ENCODE measurements at places on chromosomes 6 and 20.

DNA sequence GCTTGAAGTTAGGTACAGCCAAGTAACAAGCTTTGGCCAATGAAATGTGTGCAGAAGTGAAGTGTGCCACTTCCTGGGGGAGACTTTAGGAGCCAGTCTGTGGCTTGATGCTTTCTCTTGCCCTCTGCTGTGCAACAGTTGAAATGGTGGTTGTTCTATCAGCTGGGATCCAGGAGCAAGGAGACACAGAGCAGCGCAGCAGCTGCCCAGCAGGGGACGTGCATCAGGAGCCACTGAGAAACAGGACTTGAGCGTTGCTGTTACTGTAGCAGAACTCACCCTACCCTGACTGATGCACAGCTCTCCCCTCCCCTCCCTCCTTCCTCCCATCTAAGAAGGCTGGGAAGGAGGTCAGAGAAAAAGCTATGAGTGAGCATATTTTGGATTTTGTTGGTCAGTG lies 18.9 kb upstream of the CCN5 start:
- DNase-seq, result no peak

DNA sequence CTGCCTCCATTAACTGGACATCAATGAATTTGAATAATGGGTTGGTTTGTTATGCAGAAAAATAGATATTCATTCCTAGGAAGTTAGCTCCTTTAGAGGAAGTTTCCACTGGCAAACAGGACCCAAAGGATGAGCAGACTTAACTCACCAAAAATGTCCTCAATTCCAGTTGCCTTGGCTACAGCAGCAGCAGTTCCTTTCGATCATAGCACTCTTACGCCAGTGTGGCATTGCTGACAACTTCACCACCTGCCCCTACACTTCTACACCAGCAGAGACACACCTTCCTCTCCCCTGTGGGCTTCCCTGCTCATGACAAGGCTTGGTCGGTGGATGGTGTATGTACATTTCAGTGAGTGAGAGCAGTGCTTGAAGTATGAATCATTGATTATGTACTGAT lies 532.8 kb downstream of the QKI start:
- DNase-seq, result no peak

GRCh38 chr20:39810309-39810708 lies 848.2 kb downstream of the DHX35 start:
- no peak for DNase-seq

GRCh38 chr6:35017411-35018181 lies 123.5 kb downstream of the TCP11 start:
- DNase-seq, result no peak

DNA sequence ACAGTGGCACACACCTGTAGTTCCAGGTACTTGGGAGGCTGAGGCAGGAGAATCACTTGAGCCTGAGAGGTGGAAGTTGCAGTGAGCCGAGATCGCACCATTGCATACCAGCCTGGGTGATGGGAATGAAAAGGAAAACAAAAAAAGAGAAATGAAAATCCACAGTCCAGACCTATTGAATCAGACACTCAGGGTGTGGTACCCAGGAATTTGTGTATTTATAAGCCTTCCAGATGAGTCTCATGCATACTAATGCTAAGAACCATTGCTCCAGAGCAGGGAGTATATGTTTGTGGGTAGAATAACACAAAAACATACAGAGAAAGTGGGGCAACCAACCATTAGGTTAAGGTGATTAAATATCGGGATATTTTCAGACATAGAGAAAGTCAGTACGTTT lies 36.1 kb upstream of the PLCB4 start:
- DNase-seq, result no peak

DNA sequence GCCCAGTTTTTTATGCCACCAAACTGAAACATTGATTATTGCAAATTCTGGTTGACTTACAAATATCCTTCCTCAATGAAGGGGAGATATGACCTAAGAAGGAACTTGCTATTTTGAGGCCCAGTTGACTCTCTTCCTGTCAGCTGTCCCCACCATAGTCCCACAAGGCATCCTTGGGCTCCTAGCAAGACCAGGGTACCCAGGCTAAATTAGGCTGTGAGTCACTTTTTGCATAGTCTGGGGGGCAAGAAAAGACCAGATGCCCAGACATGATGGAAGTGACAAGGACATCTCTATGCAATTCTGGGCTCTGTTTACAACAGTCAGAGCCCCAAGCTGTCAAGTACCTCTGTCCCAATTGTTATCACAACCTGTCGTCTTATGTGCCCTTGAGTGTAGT lies 31.8 kb upstream of the MAFB start:
- DNase-seq, result no peak

DNA sequence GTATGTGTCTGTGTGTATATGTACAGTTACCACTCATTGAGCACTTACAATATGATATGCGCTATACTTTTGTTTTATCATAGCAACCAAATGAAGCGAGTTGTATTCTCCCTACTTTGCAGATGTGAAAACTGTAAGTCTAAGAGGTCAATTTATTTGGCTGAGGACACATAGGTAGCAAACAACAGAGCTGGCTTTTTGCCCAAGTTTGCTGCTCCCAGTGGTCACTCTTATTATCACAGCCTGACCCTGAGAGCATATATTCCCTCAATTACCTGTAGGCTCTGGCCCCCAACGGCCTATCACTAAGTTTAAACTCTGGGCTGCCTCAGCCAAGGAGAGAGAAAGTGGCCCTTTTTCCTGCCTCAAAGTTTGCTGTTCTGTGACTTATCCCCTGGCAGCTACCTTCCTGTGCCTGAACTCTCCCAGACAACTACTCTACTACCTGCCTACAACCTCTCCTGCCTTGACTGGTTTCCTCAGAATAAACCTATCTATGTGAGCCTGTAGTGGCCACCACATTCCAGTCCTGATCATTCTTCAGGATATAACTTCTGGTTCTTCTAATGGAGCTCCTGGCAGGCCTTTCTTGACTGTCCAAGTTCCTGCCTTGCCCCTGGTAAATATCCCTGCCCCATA lies 221.8 kb downstream of the FRK start:
- DNase-seq, result peak; percentile 31

- DNase-seq, result no peak
Measured at GRCh38 chr6:111993342-111993741, 60.6 kb upstream of the CCN6 start.

- DNase-seq, result no peak
Measured at GRCh38 chr6:159390381-159390780, 221.2 kb downstream of the FNDC1 start.

DNA sequence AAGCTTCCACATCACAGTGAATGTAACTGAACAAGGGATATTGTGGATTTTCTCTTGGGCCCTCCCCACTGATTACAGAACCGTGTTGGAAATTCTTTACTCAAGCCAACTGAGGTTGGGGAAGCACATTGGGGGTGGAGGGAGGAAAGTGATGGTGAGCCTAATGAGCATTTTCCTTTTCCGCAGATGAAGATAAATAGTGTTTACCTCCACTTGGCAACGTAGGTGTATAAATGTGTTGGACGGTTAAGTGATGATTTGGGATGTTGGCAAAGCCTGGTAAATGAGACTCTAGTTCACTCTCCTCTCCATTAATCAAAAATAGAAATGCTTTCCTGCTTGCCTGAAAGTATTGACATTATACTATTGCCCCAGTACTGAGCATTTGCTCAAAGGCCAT lies 27.1 kb upstream of the NRN1 start:
- DNase-seq, result no peak

- DNase-seq, result no peak
Measured at GRCh38 chr20:46652699-46653098, 1.4 kb upstream of the SLC13A3 start.

- DNase-seq, result no peak
Measured at GRCh38 chr6:169271158-169271876, 17.7 kb upstream of the THBS2 start.

- DNase-seq, result no peak
Measured at GRCh38 chr20:59644371-59644939, 40.1 kb downstream of the PHACTR3 start.
